ENCODE measurements at places on chromosomes 7 and 10.

- no peak for DNase-seq
Measured at GRCh38 chr10:48498940-48499510, 105.8 kb downstream of the ARHGAP22 start.

GRCh38 chr10:72186258-72186981 is 29.4 kb upstream of the ANAPC16 start:
- DNase-seq = peak; percentile 26

DNA sequence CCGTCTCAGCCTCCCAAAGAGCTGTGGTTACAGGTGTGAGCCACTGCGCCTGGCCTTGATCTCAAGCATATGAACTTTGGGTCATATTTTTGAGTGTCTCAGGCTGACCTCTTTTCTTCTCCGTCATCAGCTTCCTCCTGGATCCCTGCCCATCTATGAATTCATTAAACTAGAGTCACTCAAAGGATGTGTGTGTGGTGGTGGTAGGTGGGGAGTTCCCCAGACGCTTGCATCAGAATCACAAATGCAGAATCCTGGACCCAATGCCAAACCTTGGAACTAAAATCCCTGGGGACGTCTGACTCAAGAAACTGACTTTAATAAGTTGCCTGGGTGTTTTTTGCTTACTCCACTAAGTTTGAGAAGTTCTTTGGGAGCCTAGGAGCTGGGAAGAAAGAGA is 6.7 kb upstream of the CREB5 start:
- no peak for DNase-seq

DNA sequence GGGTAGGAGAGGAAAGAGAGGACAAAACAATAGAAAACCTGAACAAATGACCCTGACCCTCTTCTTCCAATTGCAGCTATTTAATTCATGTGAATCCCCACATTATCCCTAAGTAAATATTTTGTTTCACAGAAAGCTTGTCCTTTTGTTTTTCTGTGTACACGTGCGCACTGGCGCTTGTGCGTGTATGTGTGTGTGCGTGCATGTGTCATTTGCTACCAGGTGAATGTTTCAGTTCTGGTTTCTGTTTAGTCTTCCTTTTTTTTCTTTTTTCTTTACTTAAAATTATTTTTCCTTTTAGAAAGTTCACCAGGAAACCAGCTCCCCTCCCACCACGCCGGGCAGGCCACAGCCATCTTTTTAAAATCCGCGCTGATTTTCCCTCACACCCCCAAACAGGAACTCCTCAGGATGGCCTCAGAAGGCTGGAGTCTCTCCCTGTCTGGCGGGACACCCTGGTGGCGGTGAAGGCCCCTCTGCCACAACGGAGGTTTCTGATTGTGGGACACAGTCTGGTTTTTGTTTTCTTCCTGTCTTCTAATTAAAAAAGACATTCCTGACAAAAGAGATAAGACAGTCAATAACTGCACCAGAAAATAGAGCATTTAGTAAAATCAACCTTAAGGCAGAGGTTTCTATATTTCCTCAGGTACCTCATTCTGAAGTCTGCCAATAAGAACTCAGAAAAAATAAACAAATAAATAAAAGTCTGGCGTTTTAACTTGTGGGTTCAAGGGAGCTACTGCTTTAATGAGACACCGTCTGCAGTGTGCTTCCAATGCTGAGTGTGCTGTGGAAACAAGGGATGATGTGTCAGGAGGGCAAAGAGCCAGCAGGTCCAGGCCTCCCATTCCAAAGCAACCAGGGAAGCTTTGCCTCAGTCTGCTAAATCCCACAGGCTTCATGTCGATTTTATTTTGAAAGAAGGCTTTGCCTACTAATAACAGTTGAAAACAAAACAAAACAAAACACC is 17.4 kb downstream of the IRF5 start:
- DNase-seq = peak; percentile 8

GRCh38 chr7:157676456-157677255 is 339.9 kb downstream of the DNAJB6 start:
- peak; percentile 47 for DNase-seq

DNA sequence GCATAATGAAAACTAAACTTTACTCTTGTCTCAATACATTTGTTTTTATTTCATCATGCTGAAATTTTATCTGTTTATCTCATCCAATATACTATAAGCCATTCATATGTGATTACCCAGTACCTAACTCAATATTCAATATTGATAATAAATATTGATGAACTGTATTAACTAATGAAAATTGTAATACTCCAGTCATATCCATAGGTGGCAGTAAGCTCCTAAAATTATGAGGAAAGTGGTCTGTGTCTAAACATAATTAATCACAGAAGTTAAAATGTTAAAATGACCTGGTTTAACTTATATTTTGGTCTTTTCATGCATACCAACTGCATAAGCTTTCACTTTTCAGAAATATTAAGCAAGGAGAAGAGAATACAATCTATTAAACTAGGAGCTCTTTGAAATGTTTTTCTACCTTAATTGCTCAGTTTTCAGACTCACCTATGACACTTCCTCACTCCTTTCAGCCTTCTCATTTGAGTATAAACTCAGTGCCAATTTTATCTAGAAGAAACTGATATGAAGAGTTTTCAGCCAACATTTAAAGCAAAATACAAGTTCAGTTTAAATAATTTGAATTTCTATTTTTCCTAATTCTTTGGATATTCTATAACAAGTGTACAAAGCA is 30.5 kb upstream of the VWDE start:
- no peak for DNase-seq

DNA sequence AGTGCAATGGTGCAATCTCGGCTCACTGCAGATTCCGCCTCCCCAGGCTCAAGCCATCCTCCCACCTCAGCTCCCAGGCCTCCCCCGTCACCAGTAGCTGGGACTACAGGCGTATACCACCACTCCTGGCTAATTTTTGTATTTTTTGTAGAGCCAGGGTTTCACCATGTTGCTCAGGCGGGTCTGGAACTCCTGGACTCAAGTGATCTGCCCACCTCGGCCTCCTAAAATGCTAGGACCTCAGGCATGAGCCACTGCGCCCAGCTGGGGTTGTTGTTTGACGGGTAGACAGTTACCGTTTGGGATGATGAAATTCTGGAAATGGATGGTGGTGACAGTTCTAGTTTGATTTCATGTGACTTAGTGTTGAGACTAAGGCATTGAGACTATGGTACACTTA is 15.3 kb downstream of the CALML3 start:
- DNase-seq = no peak

- DNase-seq = no peak
Measured at GRCh38 chr7:73810998-73811360, 19.8 kb upstream of the CLDN4 start.

GRCh38 chr10:99569253-99569939 is 36.7 kb downstream of the NKX2-3 start:
- DNase-seq = no peak

GRCh38 chr10:3955493-3955892 is 170.5 kb upstream of the KLF6 start:
- DNase-seq = peak; percentile 2

All from NCI-H2029 (cell line).